ENCODE measurements at places on chromosomes 12 and 14.

DNA sequence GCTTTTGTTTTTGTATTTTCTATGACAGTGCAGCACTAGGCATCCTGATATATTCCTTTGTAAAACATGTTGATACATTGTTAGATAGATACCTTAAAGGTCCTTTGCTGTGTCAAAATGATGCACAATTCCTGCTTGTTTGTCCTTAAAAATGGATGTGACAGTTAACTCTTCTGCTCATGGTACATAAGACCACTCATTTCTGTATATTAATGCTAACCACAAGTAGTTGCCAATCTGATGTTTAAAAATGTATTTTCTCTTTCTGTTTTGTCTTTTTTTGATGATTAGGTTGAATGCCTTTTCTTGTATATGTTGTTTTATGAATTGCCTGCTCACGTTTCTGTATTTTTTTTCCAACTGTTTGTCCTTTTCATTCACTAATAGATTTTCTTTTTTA lies 35.1 kb downstream of the ATF7IP start:
- DNase-seq = no peak

DNA sequence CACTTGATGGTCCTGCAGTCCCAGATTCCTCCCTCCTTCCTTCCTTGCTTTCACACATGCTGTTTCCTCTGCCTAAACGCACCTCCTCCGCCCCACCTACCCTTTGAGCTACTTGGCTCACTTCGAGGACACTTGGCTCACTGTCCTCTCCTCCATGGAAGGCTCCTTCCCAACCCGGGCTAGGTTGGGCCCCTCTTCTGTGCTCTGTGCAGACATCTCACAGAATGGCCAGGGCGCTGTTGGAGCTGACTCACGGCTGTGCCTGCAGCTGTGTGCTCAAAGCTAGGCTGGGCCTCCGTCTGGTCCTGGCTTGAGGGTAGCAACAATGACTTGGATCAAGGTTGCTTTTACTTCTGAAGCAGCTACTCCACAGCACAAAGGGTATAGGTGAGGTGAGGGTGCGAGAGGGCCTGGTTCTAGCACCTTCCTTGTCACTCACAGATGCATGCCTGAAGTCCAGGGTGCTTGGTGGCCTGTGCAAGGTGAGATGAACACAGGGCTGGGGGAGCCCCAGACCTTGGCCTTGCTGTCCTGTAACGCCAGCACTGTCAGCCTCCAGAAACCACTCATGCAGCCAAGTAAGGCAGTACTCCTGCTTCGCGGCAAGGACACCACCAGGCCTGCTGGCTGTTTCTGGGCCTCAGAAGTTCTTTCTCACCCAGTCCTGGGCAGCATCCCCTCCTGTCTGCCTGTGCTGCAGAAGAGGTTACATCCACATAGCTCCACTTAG lies 61.8 kb downstream of the GALNT16 start:
- DNase-seq = no peak

GRCh38 chr12:56687223-56688128 lies 608 bp downstream of the PTGES3 start:
- DNase-seq = no peak

- no peak for DNase-seq
Measured at GRCh38 chr12:62827855-62828254, 107.1 kb downstream of the PPM1H start.

DNA sequence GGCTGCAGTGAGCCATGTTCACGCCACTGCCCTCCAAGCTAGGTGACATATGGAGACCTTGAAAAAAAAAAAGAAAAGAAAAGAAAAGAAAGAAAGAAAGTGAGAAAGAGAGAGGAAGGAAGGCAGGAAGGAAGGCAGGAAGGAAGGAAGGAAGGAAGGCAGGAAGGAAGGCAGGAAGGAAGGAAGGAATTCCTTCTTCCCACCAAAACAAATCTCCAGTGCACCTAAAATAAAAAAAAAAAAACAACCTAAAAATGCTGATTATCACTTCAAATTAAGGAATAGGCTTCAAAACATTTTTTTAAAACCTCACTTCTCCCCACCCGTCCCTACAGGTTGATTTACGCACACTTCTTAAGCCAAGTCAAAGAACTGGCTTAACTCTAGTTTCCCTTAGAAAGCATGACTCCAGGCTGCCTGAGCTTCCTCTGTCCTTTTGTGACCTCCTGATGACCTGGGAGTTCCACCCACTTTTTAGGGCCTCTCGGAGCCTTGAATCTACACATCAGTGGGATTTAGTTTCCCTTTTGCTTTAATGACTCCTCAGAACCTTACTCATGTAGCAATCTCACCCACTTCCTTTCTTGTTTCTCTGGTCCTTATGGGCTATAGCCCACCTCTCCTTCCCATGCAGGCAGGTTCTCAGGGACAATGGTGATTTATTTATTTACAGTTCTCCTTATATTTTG lies 18.6 kb downstream of the DUSP6 start:
- DNase-seq = no peak

DNA sequence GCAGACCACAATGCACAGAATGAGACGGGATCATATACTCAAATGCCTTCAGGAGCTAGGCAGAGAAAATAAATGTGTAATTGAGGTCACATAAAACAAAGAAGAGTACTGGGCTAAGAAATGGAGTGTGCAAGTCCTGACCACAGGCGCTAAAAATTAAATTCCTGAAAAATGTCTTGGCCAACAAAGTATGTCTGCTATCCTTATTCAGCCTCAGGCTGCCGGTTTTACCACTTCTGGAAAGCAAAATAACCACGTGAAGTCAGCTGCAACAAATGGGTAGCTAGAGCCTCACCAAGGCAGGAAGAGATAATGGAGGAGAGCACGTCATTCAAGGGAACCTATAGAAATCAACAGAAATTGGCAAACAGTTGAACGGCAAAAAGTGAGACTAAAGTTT lies 3.1 kb downstream of the PYGL start:
- DNase-seq = no peak

GRCh38 chr14:78605897-78606500 lies 435.8 kb downstream of the NRXN3 start:
- peak; percentile 52 for DNase-seq

- no peak for DNase-seq
Measured at GRCh38 chr12:106267535-106267934, 19.7 kb upstream of the CKAP4 start.

DNA sequence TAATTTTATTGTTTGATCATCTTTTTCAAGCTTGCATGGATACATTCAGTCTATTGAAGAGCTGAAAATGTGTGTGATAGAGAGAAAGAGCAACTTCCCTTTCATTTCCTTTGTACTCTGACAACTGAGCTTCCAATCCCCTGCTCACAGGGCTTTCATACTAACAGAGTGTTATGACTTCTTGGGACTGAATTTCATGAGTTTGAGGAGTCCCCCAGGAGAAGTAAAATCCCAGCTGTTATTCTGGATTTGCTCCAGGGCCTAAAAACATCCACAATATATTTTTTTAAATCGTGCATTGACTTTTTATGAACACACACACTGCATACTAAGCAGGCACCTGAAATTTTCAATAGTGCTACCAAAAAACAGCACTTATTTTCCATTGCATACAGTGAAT lies 195.8 kb upstream of the CAND1 start:
- DNase-seq = no peak

DNA sequence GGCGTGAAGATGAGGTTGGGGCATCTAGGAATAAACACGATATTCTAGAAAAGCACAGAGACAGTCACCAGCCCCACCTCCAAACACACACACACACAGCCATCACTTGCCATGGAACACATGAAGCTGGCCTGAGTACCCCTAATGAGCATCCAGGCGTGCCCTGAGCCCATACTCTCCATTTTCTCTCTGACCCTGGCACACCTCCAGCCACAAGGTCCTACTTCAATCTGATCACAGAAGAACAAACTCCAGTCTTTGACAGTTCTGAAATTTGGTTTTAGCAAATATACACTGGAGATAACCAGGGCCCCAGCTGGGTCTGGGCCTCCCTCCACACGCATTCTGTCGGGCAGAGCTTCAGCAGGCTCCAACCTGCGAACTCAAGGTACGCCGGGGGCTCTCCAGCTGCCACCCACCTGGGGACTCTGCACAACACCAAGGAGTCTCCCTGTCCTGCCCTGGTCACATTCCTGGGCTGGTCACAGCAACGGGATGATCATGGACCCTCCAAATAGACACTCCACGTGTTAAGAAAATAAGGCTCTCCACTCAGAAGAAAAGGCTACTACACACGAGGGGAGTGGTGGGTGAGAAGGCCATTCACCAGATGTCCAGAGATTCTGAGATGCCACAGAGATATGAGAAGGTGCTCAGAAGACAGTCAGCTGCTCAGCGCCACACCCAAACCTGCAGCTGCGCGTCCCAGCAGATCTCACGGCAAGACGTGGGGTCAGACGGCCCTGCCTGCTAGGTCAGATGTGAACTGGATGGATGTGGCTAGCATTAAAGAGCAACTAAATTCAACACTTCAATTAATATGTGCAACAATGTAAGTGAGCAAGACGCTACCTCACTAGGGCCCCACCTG lies 57.0 kb upstream of the PNMA1 start:
- DNase-seq = no peak

Data from retinal pigment epithelial cell (primary cell).